ENCODE measurements at places on chromosomes 7 and 10. TPM values are rescaled to one million over a fixed set of nuclear protein-coding genes. Genes with fewer than 3 reads are reported as not detected.

LBX1 gene
- total RNA-seq, result 5.6 TPM

PLXDC2 gene
- 54.1 TPM for total RNA-seq

KCP gene
- total RNA-seq, result 0.72 TPM

VPS50 gene
- total RNA-seq, result 61.7 TPM

HOXA9 gene
- not detected for total RNA-seq

SLC16A9 gene
- total RNA-seq, result 9.5 TPM

PLEKHS1 gene
- 1.4 TPM for total RNA-seq

TFEC gene
- total RNA-seq, result 1.5 TPM

PITX3 gene
- 3.2 TPM for total RNA-seq

- DNase-seq, result peak; percentile 74
These were observed 23.8 kb upstream of the FZD1 start for GRCh38 chr7:91240376-91240941.

DNA sequence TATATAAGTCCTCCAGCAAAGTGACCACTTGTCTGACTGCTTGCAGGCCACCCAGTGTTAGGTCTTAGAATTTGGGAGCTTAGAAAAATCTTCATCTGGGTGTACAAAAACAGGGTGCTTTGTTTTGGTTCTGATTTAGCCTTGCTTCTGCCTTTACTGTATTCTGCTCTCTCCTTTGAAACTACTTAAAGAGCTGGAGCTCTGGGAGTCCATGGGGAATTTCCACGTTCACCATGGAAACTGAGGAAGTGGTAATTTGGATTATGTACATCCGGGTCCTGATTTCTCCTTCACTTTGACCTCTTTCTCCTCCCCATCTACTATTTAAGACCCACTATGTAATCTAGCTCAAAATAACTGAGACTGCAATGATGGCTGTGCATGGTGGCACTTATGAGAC, 103.0 kb downstream of the JAZF1 start:
- no peak for DNase-seq

- no peak for DNase-seq
These were observed 159.7 kb downstream of the RTKN2 start for GRCh38 chr10:62108759-62109586.

DNA sequence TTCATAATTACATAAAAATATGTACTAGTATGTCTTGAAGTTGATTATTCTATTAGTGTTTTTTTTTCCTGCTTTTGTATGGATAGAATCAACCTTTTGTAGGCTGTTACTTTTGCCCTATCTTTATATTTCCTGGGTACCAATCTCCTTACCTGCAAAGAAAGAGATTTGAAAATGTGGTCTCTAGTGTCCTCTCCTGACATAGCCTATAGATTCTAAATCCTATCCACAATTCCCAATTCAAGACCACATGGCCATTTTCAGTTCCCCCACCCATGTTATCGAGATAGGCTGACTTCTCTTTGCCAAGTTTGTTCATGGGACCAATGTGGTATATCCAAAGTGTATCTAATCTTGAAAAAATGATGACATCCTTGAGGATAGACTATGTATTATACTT, 269.4 kb upstream of the SEMA3D start:
- no peak for DNase-seq

GRCh38 chr10:113802997-113803396, 50.9 kb downstream of the DCLRE1A start:
- DNase-seq, result no peak

GRCh38 chr10:60441515-60441914, 51.8 kb upstream of the ANK3 start:
- DNase-seq, result no peak

GRCh38 chr10:1063232-1063865, 7.2 kb downstream of the WDR37 start:
- DNase-seq, result no peak

DNA sequence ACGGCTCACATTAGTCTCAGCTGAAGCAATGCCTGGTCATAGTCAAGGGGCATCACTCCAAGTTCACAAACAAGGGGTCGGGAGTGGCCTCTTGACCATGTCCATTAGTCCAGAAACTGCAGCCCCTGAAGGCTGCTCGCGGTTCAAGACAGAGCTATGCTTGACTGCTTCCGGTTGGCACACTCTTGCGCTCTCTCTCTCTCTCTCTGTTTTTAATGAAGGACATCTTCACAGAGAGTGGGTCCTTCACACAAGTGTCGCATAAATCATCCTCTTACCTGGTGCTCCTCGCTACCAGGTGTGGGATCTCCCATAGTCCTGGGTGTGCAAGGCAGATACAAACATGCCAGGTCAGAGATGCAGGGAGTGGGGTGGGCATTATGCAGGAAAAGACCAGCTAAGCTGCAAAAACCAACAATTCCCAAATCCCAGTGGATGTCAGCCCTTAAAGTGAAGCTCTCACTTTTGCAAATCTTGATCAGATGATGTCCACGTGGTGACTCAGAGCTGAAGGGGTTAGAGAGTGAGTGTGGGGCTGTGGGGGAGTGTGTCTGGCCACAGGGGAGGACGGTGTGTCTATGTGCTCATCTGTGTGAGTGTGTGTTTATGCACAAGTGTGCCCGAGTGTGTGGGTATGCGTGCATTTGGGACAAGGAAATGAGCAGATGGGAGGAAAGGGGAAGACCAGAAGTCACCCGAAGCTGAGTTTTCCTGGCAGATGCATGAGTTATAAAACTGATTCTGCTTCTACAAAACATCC, 83.7 kb upstream of the PPP2R2D start:
- no peak for DNase-seq

DNA sequence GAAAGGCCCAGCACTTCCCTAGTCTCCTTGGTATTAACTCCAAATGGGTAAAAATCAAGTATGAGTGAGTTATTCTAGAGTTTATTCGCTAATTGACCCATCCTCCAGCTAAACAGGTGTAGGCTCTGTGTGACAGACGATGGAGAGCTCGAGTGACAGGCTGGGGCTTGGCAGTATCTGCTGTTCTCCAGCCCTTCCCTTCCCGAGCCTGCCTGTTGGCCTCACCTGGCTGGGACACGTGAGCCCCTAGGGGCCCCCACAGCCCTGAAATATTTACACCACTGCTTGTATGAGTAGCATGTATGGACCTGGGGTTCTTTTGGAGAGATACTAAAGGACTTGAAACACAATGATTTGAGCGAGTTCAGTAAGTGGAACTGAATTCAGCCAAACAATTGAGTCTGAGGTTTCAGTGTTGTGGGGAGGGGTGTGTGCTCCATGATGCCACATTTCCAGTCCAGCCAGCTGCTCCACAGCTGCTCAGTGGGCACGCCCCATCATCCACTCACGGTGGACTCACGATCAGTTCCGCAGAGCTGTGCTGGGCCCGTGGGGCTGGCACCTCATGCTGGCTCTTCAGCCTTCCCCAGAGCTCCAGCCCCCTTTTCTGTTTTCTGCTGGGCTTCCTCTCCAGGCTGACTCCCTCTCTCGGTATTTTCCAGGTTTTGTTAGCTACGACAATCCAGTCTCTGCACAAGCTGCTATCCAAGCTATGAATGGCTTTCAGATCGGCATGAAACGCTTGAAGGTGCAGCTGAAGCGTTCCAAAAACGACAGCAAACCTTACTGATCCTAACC, 283.0 kb downstream of the USP6NL start:
- DNase-seq, result peak; percentile 94

DNA sequence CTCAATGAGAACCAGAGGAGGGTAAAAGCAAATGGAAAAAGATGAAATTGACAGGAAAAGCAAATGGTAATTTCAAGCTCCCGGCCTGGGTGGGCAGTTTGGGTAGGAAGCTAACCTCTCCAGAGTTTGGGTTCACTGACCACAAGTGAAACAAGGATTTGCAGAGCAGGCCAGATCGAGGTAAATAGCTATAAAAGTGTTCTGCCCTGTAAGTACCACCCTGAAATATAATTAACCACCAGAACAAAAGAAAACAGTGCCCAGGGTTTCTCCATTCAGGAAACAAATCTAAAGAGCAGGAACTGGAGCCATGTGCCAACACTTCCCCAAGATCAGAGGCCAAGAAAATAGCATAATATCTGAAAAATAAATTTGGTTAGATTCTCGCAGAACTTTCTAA, 276.7 kb upstream of the MEOX2 start:
- DNase-seq, result no peak

DNA sequence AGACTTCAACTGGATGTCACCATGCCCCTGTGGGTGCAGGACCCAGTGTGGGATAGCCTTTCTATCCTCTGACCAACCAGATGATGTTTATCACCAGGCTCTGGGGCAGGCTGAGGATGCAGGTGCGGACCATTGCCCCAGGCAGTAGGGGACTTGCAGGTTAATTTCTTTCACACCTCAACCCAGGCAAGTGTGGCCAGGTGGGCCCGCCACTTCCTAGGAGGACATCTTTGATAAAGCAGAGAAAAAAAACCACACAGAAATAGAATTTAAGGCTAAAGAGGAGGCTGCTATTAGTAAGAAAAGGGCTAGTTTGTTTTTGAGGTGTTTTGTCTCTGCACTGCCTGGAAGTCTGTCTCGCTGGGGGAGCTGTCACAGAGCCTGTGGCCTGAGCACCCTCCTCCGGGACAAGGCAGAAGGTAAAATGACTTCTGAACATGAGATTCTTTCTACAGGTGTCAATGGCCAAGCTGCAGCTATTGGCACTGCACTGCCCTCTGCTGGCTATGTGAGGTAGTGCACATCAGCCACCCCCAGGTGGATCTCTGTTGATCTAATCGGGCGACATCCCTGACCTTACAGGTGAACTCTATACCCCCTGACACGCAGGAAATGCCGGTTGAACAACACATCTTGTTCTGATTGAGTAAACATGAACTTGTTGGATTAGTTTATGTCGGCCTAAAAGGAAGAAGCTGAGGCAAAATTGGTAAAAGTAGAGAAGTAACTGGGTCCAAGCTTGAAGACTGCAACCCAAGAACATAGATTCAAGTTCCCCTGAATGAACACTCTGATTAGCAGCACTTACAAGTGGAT, 21.0 kb downstream of the UPP1 start:
- DNase-seq, result peak; percentile 76

DNA sequence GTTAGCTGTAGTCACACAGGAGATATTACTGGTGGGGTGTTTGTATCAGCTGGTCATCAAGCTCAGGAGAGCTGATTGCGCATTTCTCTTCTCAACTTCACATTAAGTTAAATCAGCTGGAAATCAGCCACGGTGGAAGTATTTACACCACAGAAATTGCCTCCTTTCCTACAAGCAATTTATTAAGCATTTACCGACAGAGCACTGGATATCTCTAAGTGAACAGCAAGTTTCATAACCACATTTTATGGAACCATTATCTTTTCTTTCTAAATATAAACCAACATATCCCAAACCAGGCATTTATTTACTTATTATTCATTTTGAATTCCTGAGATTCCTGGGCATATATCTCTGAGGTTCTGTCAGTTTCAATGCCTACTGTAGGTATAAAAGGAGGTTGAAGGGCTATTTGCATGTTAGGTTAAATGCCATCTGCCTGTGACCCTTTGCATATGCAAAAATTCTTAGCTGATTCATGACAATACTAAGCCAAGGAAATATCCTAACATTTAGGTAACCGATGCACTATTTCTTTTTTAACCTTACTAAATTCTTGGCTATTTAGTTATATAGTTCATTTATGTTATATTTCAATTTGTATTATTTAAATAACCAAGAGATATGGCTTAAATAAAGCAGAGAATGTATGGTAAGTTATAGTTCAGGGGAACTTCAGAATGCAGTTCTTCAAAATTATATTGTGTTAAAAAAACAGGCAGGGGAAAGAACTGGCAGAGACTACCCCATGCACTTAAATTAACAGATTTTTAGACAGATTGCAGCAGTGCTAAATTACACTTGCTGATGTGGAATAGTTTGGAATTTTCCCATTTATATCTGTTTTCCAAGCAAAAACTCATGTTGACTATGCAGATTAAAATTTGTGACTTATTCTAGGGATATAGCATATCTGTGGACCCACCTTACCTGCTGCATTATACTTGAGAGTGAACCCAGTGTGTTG, 56.8 kb downstream of the DYNC1I1 start:
- no peak for DNase-seq

- peak; percentile 37 for DNase-seq
These were observed 191.9 kb downstream of the CDK14 start for GRCh38 chr7:90788052-90788451.

- DNase-seq, result peak; percentile 65
These were observed 35.9 kb upstream of the AP5Z1 start for GRCh38 chr7:4739528-4739992.

DNA sequence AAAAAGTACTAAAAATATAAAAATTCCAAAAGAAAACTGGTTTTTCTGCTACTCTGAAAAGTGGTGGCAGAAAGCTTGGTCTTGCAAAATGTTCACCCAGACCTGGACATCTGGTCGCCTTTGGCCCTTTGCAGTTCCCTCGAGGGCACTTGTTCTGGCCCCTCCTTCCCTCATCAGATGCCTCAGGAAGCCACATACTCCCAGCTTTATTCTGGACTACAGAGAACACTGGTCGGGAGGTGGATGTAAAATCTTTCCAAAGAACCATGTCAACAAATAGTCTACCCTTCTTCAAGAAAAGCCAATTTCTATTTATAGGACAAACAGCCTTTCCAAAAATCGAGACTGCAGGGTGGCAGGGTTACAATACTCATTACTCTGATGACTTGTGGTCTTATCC, 726.1 kb downstream of the TNS3 start:
- DNase-seq, result no peak
